ENCODE measurements at places on chromosomes 4 and X.

DNA sequence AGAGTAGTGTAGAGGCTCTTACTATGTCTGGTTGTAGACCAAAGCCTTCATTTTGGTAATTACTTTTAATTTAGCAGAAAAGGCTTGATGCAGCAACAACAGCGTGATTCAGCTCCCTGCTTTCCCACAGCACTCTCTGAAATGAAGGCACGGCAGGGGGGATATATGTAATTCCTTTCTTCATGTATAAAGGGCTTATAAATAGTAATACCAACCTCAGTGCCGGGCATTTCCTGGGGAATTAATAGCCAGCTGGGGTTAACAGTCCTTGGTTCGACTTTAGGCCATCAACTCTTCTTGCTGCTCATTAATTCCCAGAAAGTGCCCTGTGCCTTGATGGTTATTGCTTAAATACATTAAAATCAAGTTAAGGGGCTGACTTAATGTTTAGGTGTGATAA is 669.0 kb downstream of the ZNF674 start:
- no peak overlapping the region for H3K27ac ChIP-seq
- peaks cover 3% of the 10 kb centered on the region for H3K27me3 ChIP-seq
- H3K4me3 ChIP-seq = no peak overlapping the region
- no peak for DNase-seq

DNA sequence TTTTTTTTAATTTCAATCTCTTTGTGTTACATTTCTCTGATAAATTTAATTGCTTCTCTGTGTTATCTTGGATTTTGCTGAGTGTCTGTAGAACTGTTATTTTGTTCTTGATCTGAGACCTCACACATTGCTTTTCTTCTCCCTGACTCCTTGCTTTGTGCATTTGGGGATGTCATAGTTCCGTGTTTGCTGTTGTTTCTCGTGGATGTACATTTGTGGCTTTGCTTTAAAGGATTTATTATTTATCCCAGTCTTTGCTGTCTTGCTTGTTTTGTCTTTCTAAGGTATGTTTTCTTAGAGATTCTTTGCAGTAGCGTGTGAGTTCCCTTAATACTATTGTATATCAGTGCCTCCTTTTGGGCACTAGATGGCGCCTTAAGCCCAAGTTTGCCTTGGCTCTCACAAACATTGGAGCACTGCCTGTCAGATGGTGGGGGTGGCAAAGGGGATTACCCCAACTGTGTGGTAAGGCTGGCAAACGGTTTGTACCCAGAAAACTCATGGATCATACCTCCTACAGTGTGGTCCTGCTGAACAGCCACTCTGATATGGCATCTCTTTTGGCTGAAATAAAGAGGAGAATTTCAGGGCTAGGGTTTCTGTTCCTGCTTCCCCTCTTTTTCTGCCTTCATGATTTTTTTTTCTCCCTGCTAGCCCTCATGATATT is 96.4 kb downstream of the PGRMC2 start:
- peak overlapping the region; percentile 6 for H3K27ac ChIP-seq
- H3K27me3 ChIP-seq = no peaks in the 10 kb centered on the region
- peaks cover 5% of the 10 kb centered on the region for H3K4me1 ChIP-seq
- peaks cover 63% of the 10 kb centered on the region for H3K36me3 ChIP-seq

DNA sequence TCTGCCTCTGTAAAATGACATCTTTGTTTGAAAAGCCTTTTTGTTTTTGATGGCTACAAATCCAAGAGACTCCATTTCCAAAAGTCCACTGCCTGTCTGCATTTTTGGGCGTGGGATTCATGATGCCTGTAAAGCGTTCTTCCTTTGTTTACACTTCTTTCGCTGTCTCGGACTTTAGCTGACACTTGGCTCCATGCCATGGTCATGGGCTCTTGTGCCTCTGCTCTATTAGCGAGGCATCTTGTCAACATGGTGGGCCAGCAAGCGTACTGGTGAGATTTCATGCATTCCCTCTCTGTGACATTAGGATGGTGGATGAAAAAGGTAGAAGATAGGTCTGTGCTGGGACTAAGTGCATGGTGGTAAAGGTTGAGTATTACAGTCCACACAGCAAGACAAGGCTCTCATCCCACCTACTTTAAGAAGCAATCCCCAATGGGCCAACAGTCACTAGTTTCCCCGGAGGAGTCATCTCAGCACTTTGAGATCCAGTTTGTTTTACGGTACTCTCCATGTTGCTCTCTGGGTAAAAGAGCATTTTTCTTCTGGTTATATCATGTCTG is 298.2 kb upstream of the KLF3 start:
- DNase-seq = no peak
- no peak overlapping the region for H3K27ac ChIP-seq
- peaks cover 21% of the 10 kb centered on the region for H3K4me1 ChIP-seq
- no peaks in the 10 kb centered on the region for H3K36me3 ChIP-seq

DNA sequence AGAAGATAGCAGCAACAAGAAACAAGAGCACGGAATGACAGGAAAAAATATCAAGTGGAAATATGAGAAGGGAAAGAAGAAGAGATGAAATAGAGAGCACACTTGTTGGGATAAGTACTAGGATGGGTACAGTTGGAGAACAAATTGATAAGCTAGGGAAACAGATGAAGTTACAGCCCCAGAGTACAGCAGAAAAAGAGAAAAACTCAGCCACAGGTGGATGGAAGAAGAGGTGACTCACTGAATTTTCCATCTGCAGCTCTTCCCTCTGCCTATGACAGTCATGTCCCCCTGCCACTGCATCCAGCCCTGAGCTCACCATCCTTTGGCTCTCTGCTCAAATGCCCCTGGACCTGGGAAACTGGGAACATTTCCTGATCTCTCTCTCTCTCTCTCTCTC is 209.0 kb downstream of the BCOR start:
- no peak for DNase-seq
- peaks cover 45% of the 10 kb centered on the region for H3K27me3 ChIP-seq
- no peak overlapping the region for H3K4me3 ChIP-seq

DNA sequence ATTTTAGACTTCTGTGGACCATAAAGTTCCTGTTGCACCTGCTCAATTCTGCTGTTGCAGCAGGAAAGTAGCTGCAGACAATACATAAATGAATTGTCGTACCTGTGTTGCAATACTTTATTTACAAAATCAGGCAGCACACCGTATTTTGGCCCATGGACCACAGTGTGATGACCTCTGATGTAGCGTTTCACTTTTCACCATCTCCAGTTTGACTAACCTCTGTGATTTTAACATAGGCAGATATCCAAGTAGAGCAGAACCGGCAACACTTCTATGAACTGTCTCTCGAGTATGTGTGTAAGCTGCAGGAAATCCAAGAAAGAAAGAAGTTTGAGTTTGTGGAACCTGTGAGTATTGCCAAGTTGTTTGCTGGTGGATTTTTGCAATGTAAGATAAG is 132.7 kb downstream of the ARHGAP10 start:
- H3K27ac ChIP-seq = no peak overlapping the region
- peaks cover 12% of the 10 kb centered on the region for H3K4me1 ChIP-seq
- DNase-seq = no peak
- no peak overlapping the region for H3K4me3 ChIP-seq
- no peaks in the 10 kb centered on the region for H3K27me3 ChIP-seq

DNA sequence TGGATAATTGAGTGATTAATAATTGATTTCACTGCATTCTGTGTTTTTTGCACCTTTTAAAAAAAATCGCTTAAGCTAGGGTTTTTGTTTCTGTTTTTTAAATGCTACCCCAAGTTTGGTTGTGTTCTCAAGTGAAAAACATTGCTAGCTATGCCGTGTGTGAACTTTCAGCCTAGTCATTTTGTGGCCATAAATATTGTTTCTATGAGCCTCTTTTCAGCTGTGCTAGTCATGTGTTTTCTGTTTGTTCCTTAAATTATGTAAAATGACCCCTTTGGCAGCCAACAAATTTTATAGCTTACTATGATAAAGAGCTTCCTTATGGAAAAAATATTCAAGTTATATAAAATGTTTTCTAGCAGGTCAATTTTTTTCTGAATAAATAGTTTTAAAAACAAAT is 59.1 kb downstream of the GALNT7 start:
- no peak overlapping the region for H3K27ac ChIP-seq
- DNase-seq = no peak
- H3K4me3 ChIP-seq = no peak overlapping the region
- no peaks in the 10 kb centered on the region for H3K27me3 ChIP-seq
- H3K4me1 ChIP-seq = no peaks in the 10 kb centered on the region

- no peak overlapping the region for H3K27ac ChIP-seq
- peaks cover 13% of the 10 kb centered on the region for H3K27me3 ChIP-seq
- no peaks in the 10 kb centered on the region for H3K4me1 ChIP-seq
- H3K36me3 ChIP-seq = no peaks in the 10 kb centered on the region
- H3K4me3 ChIP-seq = no peak overlapping the region
These were observed 29.3 kb downstream of the NPY1R start for GRCh38 chr4:163303069-163303468.

- no peak overlapping the region for H3K27ac ChIP-seq
- H3K27me3 ChIP-seq = peaks cover 59% of the 10 kb centered on the region
- H3K36me3 ChIP-seq = no peaks in the 10 kb centered on the region
- peaks cover 40% of the 10 kb centered on the region for H3K4me1 ChIP-seq
- H3K4me3 ChIP-seq = peak overlapping the region; percentile 77
These were observed 13.2 kb downstream of the TMEM175 start for GRCh38 chr4:945274-946102.

DNA sequence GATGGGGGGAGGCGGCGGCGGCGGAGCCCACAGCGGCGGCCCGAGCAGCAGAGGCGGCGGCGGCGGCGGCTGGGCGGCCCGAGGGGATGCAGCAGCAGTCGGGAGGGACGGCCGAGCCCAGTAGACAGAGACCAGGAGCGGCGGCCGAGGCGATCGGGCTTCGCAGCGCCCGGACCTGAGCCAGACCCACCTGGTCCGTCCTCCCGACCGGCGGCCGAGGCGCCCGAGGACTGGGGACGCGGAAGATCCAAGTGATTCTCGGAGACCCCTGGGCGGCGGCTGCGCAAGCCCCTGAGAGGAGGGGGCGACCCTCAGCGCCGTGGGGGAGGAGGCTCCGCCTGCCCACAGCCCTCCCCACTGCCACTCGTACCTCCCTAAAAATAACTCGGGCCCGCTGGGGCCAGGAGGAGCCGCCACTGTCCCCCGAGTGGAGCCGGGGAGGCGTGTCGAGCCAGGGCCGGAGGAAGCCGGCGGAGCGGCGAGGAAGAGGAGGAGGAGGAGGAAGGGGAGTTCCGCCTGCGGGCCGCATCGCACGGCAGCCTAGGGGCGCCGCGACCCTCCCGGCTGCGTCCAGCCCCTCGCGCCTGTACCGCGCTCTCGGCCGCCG is 608 bp downstream of the RAPGEF2 start:
- peak; percentile 69 for DNase-seq
- H3K4me1 ChIP-seq = peaks cover 44% of the 10 kb centered on the region
- H3K27ac ChIP-seq = no peak overlapping the region
- H3K4me3 ChIP-seq = peak overlapping the region; percentile 75
- H3K27me3 ChIP-seq = peaks cover 26% of the 10 kb centered on the region

DNA sequence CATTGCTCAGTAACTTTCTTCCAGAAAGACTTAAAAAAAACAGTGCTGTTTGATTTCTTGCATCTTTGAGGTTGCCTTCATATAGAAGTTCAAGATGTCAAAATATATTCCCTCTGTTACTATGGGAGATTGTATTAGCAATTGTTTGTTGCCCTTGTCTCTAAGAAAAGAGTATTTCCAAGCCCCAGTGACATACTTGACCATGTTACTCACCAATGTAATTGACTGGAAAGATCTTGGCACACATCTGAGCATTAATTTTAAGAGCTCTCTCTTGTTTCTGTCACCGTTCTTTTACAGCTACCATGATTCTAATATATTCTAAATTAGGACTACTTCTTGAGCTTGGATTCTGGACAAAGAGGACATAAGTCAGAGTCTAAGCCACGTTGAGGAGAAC is 902.7 kb upstream of the EPHA5 start:
- DNase-seq = no peak
- H3K27ac ChIP-seq = no peak overlapping the region
- no peak overlapping the region for H3K4me3 ChIP-seq
- peaks cover 9% of the 10 kb centered on the region for H3K27me3 ChIP-seq
- H3K4me1 ChIP-seq = peaks cover 14% of the 10 kb centered on the region

GRCh38 chr4:6475492-6476020 is 3.1 kb upstream of the PPP2R2C start:
- H3K27ac ChIP-seq = no peak overlapping the region
- DNase-seq = no peak
- H3K4me1 ChIP-seq = peaks cover 7% of the 10 kb centered on the region
- no peak overlapping the region for H3K4me3 ChIP-seq
- H3K36me3 ChIP-seq = no peaks in the 10 kb centered on the region

DNA sequence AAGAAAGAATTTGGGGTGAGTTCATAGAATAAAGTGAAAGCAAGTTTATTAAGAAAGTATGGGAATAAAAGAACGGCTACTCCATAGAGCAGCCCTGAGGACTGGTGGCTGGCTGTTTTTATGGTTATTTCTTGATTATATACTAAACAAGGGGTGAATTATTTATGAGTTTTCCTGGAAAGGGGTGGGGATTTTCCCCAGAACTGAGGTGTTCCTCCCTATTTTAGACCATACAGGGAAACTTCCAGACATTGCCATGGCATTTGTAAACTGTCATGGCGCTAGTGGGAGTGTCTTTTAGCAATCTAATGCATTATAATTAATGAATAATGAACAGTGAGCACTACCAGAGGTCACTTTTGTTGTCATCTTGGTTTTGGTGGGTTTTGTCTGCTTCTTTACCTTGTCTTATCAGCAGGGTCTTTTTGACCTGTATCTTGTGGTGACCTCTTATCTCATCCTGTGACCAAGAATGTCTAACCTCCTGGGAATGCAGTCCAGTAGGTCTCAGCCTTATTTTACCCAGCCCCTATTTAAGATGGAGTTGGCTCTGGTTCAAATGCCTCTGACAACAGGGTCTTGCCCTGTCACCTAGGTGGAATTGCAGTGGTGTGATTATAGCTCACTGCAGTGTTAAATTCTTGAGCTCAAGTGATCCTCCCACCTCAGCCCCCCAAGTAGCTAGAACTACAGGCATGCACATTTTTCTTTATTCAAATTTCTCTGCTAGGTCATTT is 27.1 kb downstream of the RAPGEF2 start:
- H3K4me1 ChIP-seq = peaks cover 5% of the 10 kb centered on the region
- no peak overlapping the region for H3K27ac ChIP-seq
- no peak overlapping the region for H3K4me3 ChIP-seq
- peaks cover 21% of the 10 kb centered on the region for H3K36me3 ChIP-seq
- no peak for DNase-seq

GRCh38 chr4:185782523-185782922 is 29.5 kb downstream of the SORBS2 start:
- H3K27me3 ChIP-seq = peaks cover 6% of the 10 kb centered on the region
- no peak overlapping the region for H3K4me3 ChIP-seq
- H3K27ac ChIP-seq = no peak overlapping the region
- no peaks in the 10 kb centered on the region for H3K36me3 ChIP-seq

DNA sequence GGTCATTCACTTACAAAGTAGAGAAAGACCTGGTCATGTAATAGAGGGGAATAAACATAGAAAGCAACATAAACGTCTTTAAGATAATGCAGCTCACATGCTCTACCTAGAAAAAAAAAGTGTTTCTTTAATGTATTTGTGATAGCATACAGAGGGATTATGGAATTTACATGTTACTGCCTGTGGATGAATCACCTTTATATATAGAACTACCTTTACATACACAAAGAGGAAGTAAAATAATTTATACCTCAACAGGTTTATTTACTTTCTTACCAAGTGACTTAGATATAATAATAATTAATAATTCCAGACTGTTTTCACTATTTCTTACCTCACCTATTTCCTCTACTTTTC is 81.5 kb downstream of the PPP3CA start:
- peaks cover 12% of the 10 kb centered on the region for H3K4me1 ChIP-seq
- no peak overlapping the region for H3K4me3 ChIP-seq
- DNase-seq = no peak

GRCh38 chr4:132540797-132541196 is 608.3 kb upstream of the PCDH10 start:
- no peaks in the 10 kb centered on the region for H3K4me1 ChIP-seq
- no peak for DNase-seq
- no peak overlapping the region for H3K4me3 ChIP-seq
- H3K27ac ChIP-seq = no peak overlapping the region
- H3K27me3 ChIP-seq = no peaks in the 10 kb centered on the region

Measured in nephron progenitor cell (in vitro differentiated cells).